Activated CD4-positive, alpha-beta T cell treated with anti-CD3 and anti-CD28 coated beads, Interleukin-2, amount 50 U/mL, for 48 hours (primary cell): ENCODE measurements at places on chromosomes 7 and 10.

GRCh38 chr10:26048756-26049155 is 114.7 kb downstream of the MYO3A start:
- DNase-seq = no peak

GRCh38 chr7:7769710-7770627 is 51.6 kb upstream of the RPA3 start:
- DNase-seq = no peak

DNA sequence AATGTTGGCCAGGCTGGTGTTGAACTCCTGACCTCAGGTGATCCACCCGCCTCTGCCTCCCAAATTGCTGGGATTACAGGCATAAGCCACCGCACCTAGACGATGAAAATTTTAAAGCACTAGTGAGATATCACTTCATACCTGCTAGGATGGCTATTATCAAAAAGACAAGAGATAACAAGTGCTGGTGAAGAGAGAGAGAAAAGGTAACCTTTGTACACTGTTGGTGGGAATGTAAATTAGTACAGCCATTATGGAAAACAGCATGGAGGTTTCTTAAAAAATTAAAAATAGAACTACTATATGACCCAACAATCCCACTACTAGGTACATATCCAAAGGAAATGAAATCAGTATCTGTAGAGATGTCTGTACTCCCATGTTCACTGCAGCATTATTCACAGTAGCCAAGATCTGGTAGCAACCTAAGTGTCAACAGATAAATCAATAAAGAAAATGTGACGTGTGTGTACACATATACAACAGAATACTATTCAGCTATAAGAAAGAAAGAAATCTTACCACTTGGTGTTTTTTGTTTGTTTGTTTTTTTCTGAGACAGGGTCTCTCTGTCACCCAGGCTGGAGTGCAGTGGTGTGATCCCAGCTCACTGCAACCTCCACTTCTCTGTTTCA is 12.5 kb downstream of the MMS19 start:
- no peak for DNase-seq

GRCh38 chr10:14736600-14737081 is 38.1 kb downstream of the FAM107B start:
- no peak for DNase-seq

DNA sequence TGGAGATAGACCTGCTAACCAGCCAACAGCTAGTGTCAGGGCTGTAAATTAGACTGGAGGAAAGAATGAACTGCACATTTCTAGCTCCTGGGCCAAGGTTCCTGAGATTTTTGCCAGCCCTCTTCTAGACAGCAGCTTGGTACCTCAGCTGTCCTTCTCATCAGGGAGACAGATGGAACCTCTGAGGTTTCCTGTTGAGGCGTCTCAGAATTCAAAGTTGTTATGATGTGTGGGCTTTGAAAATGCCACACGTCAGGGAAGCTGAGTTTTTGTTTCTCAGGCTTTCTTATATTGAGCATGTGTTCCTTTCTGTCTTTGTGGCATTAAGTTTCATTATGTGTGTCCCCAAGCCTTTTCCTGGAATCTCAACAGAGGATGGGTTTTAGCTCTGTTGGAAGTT is 736.6 kb downstream of the AUTS2 start:
- no peak for DNase-seq

DNA sequence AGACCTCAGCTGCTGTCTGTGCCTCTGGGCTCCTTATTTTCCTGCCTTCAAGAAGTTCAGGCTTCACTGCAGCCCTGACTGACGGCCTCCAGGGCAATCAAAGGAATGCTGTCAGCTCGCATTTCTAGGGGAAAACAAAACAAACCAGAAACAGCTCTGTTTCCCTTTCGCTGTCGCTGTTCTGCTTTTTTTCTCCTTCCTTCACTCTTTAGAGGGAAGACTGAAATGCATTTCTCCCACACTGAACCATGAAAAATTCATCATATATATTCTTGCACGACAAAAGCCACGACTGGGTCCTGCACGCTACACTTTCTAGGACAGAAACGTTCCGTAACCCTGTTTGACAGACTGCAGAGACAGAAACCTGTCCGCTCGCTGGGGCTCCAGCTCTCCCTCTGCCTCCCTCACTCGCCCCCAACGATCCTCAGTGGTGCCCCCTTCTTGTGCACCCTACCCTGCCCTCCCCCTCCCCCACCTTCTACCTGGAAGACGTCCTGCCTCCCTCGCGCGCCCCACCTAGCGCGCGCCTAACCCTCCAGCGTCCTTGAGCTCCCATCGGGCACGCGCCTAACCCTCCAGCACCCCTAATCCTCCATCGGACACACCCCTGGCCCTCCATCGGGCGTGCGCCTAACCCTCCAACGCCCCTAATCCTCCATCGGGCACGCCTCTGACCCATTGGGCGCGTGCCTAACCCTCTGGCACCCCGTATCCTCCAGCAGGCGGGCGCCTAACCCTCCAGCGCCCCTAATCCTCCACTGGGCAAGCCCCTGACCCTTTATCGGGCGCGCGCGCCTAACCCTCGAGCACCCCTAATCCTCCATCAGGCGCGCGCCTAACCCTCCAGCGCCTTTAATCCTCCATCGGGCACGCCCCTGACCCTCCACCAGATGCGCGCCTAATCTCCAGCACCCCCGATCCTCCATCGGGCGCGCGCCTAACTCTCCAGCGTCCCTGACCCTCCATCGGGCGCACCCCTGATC is 37.1 kb downstream of the SVOPL start:
- DNase-seq = no peak

GRCh38 chr10:57979491-57979890 is 288.2 kb downstream of the IPMK start:
- DNase-seq = no peak
